ENCODE measurements at places on chromosomes 5 and 9.
A peak's percentile ranks its signal among the peaks of the same experiment; 100 is the strongest.

- DNase-seq = no peak
Measured at GRCh38 chr9:92763721-92764380, 782 bp downstream of the BICD2 start.

- no peak for DNase-seq
Measured at GRCh38 chr5:10553476-10553875, 10.4 kb upstream of the ANKRD33B start.

DNA sequence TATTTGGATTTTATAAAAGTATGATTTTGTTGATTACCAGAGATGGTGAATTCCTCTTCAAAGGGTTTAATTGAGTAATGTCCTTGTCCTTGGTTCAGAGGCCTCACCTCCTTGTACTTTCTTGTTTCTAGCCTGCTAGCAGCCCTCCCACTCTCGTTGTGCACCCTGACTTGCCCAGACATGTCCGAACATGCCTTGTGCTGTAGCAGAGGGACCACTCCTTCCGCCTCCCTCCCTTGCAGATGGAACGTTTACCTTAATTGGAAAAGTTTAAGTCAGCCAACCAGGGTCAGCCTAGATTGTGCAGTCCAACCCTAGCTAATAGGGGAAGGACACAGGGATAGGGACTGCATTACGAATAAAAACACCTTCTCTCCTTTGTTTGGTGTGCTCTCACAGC is 406.9 kb upstream of the NMUR2 start:
- no peak for DNase-seq

- no peak for DNase-seq
Measured at GRCh38 chr5:159083548-159084452, 15.9 kb downstream of the EBF1 start.

GRCh38 chr9:74772121-74772520 is 115.6 kb downstream of the TRPM6 start:
- DNase-seq = no peak

- DNase-seq = no peak
Measured at GRCh38 chr5:122972877-122973276, 63.6 kb downstream of the PPIC start.

- DNase-seq = no peak
Measured at GRCh38 chr5:179605026-179605833, 18.2 kb downstream of the HNRNPH1 start.

DNA sequence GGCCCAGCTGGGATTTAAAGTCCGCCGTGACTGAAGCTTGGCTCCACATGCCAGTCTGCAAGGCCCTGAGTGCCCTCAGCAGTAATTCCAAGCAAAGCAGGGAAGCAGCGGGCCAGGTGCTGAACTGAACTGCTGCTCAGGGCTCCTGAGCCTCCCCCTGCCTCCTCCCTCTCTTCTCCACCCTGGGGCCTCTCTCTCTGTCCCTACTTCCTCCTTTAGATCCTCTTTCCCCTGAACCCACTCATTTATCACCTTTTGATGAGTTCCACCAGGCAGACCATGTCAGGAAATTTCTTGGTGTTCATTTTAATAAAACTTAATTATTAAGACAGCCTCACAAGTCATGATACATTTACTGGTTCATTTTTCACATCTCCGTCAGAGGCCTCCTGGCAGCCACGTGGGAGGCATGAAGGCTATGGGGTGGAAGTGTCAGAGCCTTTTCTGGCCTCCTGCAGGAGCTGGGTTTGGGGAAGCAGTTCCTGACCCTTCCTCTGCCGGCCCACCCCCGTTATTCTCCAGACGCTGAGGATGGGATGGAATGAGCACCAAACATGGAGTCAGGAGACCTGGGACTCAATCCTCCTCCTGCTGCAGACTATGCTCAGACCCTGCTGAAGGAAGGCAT is 32.2 kb upstream of the KCNIP1 start:
- DNase-seq = no peak

DNA sequence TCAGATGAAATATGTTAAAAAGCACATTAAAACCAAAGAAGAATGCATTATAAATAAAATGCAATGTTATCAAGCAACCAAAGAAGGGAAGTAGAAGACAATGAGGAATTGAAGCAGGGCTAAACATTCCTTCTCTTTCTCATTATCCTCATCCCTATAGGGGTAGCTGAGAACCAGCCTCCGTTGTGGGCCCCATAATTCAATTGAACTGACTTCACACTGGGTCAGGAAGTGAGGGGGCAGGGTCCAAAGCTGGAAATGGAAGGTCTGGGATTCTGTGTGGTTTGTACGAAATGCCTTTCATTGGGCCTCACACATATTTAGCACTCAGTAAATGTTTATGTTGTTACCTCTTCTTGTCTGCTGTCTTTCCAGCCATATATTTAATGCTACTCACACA is 220.4 kb upstream of the CD180 start:
- no peak for DNase-seq

GRCh38 chr5:156476158-156476551 is 149.2 kb downstream of the SGCD start:
- no peak for DNase-seq

DNA sequence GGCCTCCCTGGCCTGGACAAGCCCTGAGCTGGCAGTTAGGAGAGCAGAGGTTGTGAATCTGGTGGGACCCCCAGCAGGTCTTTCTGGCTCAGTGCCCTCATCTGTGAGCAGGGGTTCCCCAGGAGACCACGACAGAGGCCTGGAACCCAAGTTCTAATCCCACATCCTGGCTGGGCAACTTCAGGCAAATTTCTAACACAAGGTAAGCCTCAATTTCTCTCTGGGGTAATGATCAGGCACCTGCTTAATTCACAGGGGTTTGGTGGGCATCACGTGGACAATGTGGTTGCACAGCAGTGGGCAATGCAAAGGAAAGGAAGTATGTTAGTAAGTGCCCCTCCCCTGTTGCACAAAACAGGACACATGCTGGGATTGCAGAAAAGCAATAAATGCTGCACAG is 1.9 kb upstream of the KCNIP1 start:
- no peak for DNase-seq

DNA sequence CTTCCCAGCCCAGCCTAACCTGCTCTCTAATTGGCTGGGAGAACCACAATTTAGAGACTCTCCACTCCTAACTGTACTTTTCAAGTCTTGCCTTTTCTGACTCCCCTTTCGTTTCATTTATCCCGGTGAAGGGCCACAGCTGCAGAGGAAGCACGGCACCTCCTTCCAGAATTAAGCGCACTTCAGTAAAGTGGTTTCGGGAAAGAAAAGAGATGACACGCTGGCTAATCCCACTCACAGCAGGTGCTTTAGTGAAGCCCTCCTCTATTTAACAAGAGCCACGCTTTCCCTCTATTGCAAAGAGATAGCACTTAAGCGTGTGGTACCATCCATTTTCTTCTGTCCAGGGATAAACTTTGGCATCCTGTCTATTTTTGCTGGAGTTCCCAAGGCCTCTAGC is 4.8 kb downstream of the DNAH5 start:
- no peak for DNase-seq

DNA sequence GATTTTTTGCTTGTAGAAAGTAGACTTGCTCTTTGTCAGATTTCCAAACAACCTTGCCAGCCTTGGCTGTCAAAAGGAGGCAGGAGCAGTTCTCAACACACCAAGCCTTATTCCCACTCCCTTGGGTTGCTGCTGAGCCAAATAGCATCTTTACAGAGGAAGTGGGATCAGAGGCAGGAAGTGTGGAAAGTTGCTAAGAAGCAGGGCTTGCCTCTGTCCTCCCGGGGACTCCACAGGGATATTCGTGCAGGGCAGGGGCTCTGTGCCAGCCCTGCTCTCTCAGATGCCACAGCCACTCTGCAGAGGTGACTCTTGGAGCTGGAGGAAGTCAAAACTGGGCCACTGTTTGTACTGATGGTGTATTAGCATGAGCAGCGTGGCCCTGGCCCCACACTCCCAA is 24.3 kb downstream of the PTPDC1 start:
- DNase-seq = no peak

- DNase-seq = no peak
Measured at GRCh38 chr5:176769911-176770310, 40.4 kb upstream of the UNC5A start.

- DNase-seq = no peak
Measured at GRCh38 chr9:12812710-12813109, 37.9 kb downstream of the LURAP1L start.

DNA sequence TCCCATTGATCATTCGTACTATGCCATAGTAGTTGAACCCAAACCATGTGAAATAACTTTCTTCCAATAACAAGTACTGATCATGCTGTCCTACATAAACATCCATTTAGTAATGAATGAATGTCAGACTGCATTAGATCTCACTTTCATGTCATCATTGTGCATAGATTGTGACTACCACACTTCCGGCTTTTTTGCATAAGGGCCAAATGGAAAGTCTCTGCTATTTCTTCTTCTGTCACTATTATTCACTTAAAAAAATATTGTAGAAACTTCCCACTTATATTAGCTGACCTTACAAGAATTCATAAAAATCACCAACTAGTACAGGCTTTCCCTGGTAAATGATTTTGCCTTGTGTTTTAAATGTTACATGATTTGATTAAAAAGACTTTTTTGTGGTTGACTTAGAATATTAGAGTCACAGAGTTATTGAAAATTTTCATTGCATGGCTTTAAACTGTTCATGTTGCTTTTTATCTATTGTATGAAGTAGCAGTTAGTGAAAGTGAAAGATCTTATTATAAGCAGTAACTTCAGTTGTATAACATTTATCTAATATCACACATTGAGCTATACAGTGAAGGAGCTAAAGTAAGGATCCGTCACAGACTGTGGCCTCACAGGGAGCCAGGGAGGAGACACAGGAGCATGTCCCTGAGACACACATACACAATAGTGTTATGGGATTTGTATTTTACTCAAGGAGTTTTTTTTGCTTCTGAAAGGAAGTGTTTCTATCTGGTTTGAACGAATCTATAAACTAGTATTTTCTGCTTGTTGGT is 33.9 kb downstream of the LMNB1 start:
- no peak for DNase-seq

DNA sequence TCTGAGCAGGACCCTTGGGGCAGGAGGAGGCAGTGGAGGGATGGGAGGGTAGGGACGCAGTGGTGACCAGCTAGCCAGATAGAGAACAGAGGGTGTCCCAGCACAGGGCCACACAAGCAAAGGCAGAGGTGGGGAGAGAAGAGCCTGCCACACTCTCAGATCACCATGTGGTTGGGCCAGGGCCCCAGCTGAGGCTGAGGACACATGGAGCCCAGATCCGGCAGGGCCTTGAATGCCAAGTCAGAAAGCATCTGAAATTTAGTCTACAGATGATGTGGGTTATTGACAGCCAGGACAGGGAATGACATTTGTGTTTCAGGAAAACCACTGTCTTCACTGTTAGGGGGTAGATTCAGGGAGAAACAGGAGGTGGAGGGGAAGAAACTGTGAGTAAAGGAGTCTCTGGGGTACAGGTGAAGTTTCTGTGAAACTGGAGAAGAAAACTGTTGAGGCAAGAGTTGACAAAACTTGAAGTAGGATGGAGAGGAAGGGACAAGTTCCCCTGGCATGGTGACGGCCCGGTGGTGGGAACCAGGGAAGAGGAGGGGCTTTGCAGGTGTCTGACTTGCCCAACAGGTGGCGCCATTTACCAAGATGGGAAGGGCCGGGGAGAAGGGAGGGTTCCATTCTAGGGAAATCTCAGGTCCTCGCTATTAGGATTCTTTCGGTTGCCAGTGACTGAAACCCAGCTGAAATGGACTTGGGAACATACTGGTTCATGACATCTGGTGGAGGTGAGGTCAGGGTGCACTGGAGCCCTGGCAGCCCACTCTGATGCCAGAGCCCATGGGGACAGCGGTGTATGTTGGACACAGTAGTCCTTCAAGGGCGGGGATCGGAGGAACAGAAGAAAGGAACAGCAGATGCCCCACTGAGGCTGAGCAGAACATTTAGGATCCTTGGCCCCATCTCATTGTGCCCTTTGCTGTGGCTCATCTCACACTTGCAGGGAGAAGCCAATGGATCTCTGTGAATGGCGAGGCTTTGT is 100.1 kb downstream of the KCNIP1 start:
- no peak for DNase-seq

DNA sequence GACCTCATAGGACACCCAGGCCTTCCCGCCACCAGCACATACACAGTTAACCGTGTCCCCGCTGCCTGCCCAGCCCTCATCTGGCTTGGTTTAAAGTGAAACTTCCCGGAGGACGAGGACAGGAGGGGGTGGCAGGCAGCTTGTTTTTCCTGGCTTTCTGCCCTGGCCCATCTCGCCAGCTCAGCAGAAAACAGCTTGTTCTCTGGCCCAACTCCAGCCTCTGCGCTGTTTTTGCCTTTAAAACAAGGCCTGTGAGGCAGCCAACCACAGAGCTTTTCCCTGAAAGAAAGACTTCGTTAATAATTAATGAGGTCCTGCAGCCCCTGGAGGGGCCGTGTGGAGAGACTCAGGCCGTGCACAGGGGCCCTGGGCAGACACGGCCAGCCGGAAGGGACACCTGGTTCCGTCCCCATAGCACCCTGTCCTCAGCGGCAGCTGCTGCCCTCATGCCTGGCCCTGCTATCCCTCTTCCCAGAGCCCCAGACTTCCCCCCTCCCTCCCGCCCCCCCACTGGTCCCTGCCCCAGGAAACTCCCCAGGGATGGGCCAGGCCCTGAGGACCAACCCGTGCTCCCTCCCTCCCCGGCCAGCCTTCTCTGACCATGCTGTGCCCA is 108.7 kb downstream of the RXRA start:
- DNase-seq = peak; percentile 93

GRCh38 chr5:17278931-17279330 is 61.5 kb downstream of the BASP1 start:
- DNase-seq = no peak

DNA sequence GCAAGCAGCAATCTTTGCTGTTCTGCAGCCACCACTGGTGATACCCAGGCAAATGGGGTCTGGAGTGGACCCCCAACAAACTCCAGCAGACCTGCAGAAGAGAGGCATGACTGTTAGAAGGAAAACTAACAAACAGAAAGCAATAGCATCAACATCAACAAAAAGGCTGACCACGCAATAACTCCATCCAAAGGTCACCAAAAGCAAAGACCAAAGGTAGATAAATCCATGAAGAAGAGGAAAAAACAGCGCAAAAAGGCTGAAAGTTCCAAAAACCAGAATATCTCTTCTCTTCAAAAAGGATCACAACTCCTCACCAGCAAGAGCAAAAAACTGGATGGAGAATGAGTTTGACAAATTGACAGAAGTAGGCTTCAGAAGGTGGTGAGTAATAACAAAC is 23.4 kb downstream of the FRMD3 start:
- DNase-seq = no peak

GRCh38 chr9:136690806-136691261 is 3.6 kb upstream of the AGPAT2 start:
- DNase-seq = peak; percentile 56

Measured in NCI-H2029 (cell line).